Upper lobe of left lung (tissue), 6 donors: ENCODE measurements at places on chromosomes 11 and 22.

GRCh38 chr11:8102965-8103364, 22.0 kb downstream of the TUB start:
- DNase-seq = peak; percentile 3

GRCh38 chr22:47174671-47175112, 412.2 kb downstream of the TBC1D22A start:
- peak; percentile 20 for DNase-seq

DNA sequence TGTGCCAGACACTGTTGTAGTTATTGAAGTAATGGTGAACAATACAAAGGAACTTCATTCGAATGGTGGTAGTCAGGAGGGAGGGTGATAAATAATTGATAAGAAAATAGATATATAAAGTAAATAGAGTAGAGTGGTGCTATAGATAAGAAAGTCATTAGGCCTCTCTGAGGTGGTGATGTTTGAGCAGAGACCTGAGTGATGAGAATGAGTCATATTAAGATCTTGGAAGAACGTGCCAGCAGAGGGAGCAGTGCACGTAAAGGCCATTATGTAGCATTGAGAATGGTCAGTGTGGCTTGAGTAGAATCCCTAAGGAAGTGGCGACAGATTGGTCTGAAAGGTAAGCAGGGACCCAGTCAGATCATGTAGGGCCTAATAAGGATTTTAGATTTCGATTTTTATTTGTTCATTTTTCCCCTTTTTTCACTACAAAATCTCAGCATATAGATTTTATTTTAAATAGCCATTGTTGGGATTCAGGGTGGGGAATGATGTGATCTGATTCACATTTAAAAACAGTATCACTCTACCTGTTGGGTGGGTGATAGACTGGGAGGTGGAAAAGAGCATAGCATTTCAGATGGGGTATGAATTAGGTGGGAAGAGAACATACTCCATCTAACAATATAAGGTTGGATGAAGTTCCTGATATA, 44.7 kb downstream of the CCDC90B start:
- peak; percentile 58 for DNase-seq

- no peak for DNase-seq
Observed at GRCh38 chr11:97966901-97967300, 1053.8 kb upstream of the CNTN5 start.

- no peak for DNase-seq
Observed at GRCh38 chr11:27673979-27674663, 26.1 kb downstream of the BDNF start.

DNA sequence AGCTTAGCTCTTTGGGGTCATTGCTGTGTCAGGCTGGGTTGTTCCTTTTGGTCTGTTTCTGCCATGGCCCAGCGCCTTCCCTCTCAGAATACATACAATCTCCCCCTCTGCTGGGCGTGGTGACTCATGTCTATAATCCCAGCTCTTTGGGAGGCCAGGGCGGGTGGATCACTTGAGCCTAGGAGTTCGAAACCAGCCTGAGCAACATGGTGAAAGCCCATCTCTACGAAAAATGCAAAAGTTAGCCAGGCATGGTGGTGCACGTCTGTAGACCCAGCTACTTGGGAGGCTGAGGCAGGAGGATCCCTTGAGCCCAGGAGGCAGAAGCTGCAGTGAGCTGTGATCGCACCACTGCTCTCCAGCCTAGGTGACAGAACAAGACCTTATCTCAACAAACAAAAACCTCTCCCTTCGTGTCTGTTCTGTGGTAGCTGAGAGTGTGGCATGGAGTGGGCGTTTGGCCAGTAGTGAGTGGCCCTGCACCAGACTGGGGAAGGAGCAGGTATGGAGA, 46.7 kb upstream of the RAB1B start:
- no peak for DNase-seq

GRCh38 chr22:19940536-19941364, 822 bp upstream of the COMT start:
- peak; percentile 77 for DNase-seq

DNA sequence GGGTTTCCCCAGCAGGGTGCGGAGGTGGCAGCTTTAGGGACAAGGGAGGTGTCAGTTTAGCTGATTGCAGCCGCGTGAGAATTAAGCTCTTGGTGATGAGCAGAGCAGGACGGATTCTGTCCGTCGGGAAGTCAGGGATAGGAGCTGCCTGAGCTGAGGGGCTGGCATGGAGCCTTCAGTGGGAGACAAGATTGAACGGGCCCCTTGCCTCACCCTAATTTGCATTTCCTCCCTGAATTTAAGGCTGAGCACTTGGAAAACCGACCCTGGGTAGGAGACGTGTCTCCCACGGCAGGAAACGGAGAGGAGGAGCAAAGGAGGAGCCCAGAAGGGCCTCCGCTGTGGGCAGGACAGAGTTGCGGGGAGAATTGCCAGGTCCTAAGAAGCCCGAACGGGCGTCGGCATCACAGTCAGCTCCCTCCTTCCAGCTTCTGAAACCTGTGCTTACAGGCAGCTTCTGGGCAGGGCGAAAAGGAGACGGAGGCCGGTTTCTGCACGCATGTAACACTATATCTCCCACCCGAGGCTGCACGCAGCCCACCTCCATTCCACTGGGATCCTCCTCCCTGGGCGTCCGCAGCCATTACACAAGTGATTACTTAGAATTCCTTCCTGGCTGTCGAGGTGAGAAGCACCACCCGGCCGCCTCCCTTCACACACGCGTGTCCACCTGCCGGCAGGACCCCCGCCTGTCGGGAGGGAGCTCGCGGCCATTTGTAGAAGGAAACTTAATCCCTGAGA, 345.8 kb downstream of the BRD1 start:
- peak; percentile 51 for DNase-seq

DNA sequence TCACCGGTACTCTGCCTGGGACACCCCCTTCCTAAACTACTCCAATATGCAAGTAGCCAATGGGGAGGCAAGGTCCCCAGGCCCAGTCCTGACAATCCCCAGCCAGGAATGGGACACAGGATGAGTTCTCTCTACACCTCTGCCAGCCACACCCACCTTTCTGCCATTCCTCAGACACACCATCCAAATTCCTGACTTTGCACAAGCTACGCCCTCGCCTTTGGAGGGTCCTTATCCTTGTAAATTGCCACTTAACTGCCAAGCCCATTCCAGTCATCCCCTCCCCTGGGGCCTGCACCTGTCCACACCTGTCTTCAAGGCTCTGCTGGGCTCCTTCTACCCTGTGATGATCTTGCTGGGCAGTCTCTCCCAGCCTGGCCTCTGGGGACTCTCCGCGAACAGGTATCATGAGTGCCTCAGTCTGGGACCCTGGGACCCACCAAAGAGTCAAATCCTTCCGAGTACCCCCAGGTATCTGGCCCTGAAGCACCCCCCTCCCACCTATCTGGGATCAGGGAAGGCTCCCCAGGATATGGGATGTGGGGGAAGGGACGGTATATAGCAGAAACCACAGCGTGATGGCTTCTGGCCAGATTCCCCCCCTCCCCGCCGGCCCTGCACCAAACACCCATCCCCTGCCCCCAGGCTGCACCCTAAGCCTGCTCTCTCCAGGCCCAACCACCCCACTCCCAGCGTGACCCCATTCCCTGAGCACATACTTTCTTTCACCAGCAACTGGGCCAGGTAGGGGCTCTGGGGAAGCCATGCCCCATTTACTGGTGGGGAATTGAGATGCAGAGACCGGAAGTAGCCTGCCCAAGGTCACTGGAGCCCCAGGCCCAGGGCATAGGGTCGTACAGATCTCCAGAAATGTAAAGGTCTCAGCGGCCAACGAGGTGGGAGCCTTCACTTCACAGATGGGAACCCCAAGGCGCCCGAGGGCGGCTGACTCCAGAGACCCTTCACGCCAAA, 806 bp downstream of the ARAP1 start:
- DNase-seq = peak; percentile 72

- DNase-seq = no peak
Observed at GRCh38 chr11:23404225-23405160, 544.2 kb upstream of the CCDC179 start.

DNA sequence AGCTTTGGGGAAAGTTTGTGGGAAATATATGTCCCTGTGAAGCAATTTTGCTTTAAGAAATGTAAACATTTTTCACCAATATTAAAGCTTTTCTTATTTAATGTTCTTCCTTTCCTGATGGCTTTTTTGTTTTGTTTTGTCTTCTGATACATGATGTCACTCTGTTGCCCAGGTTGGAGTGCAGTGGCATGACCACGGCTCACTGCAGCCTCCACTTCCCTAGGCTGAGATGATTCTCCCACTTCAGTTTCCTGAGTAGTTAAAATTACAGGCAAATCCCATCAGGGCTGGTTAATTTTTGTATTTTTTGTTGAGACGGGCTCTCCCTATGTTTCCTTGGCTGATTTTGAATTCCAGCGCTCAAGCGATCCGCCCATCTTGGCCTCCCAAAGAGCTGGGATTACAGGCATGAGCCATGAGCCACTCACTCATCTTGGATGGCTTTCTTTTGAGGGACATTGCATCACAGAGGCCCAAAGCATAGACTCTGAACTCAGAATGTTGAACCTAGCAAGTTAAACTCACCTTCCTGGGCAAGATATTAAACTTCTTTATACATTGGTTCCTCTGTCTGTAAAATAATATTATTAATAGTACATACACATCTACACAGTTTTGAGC, 651 bp upstream of the CARD16 start:
- no peak for DNase-seq

DNA sequence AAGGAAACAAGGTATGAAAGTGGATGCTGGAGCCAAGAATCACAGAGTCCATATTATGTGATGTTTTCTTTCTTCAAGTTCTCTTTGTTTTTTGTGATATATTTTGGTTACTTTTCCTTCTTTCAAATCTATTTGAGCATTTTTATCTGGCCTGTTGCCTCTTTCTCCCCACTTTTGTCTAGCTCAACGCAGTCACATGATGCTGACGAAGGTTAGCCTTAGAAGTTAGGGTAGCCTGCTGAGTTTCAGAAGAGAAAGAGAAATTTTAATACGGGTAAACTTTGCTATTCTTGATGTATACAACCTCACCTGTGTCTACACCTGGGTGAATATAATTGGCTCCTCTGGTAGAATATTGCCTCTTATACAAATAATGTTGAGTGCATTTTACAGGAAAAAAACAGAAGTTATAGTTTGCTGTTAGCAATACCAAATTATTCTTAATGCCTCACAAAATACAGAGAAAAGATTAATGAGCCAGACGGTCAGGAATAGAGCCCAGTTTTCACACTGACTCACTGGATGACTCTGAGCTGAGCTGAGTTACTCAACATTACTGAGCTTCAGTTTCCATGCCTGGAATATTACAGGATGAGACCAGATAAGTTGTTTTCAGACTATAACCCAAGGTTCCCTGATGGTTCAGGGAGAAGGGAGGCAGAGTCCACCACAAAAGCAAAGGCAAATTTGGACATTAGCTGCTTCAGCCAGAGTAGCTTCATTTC, 161.6 kb upstream of the BDNF start:
- no peak for DNase-seq

DNA sequence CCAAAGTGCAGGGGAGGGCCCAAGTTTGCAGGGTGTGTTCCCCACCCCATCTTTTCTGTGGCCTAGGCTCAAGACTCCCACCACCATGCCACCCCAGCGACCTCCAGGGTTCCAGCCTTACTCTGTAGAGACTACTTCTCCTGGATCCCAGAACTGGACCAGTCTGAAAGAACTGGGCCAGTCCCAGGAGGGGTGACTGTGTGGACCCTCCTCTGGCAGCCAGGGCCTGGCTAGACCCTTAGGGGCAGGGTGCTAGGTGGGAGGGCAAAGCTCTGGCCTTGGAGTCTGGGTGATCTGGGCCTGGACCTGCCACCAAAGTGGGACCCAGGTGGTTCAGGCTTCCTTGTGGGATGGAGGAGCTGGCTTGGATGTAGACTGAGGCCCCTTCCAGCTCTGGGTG, 41.8 kb upstream of the ACCSL start:
- DNase-seq = no peak

DNA sequence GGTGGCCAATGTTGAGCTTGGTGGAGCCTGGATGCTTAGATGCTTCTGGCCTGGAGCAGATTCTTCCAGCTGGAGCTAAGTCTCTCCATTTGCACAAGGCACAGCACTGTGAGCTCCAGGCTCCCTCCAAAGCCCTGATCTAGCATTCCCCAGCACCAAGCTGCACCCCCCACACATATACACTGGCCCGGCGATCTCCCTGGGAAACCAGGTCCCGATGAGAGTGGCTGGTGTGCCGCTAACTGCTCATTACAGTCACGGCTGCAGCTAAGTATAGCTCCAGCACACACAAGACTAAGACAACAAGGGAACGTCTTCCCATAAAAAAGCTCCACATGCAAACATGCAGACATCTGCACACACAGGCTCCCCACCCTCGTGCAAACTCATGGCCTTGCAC, 17.6 kb downstream of the KCNC1 start:
- DNase-seq = no peak

GRCh38 chr11:78834886-78835285, 260.2 kb upstream of the NARS2 start:
- DNase-seq = no peak

DNA sequence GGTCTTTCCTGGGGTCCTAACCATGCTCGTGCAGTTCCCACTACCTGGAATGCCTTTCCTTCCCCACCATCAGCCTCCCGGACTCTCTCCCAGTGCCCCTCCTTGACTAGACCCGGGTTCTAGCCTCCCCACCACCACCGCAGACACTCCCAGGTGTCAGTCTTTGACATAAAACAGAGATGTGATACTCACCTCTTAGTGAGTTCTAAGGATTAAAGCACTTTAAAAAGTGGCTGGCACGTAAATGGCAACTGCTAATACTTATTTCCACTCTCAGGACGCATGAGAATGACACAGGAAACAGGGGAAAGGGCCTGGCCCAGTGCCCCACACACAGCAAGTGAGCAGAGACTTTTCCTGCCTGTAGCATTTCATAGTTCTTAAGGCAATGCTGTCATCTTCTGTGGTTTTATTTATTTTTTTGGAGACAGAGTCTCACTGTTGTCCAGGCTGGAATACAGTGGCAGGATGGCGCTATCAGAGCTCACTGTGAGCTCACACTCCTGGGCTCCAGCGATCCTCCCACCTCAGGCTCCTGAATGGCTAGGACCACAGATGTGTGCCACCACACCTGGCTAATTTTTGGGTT, 1.9 kb upstream of the SLC25A45 start:
- DNase-seq = no peak

DNA sequence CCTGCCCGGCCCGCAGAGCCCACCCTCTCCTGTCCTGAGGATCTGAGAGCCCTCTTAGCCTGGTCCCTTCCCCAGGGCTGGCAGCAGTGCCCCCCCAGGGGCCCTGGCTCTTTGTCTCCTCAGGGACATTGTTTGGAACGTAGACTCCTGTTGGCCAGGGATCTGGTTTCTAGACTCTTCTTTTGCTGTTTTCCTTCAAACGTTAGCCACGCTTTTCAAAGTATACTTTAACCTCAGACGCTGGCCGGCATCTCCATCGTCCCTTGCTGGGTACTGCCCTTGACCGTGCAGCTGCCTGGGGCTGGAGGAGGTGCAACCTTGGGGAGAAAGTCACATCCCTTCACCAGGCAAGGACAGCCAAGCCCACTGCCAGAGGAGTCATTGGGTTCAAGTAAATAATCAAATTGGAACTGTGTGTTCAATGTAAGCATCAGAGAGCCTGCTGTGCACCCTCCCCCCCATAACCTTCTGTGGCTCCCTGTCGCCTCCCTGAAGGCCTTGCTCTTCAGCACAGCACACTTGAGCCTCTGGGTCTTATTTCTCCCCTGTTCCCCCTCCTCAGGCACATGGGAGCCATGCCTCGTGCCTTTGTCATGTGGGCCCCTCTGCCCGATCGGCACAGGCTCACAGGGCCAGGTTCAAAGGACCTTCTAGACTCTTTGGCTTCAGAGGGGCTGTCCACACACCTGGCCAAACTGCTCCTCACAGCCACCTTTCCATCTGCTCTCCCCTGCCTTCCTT, 21.8 kb upstream of the WNT7B start:
- no peak for DNase-seq

GRCh38 chr11:121626980-121627379, 174.2 kb upstream of the SORL1-AS1 start:
- DNase-seq = no peak
